ENCODE measurements at places on chromosomes 1 and 21.

GRCh38 chr1:29237129-29237821 is 953 bp downstream of the PTPRU start:
- no peak for DNase-seq

GRCh38 chr1:159925719-159926078 is 392 bp upstream of the TAGLN2 start:
- no peak for DNase-seq

DNA sequence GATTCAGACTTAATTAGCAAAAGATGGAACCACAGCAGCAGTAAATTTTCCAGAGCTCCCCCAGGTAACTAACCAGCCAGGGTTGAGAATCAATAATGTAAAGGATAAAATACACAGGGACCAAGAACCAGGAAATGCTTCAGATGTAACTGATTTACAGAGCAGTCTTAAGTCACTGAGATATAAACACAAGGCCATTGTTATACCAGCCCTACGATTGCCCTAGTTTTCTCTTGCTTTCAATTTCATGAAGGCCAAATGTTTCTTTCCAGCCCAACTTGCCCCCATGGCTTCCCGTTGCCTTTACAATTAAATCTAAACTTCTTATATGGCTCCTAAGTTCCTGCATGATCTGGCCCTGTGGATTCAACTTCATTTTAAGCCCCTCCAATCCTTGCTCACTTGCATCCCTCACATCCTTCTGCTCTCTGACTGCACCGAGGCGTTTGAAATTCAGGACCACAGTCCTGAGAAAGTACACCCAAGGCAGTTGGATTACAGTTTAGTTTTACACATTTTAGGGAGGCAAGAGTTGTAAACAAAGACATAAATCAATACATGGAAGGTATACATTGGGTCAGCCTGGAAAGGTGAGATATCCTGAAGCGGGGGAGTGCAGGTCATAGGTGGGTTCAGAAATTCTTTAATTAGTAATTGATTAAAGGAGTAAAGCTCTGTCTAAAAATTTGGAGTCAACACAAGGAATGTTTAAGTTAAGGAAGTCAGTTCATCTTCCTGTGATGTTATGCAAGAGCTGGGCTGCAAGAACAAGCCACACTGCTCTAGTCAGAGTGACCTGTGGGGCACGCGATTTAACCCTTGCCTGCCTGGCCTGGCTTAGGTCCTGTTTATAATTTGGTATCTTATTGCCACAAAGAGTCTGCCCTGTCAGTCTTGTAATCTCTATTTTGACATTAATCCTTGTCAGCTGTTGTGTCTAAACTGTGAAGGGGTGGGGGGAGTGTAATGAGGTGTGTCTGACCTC is 69.9 kb upstream of the COG2 start:
- DNase-seq = no peak

DNA sequence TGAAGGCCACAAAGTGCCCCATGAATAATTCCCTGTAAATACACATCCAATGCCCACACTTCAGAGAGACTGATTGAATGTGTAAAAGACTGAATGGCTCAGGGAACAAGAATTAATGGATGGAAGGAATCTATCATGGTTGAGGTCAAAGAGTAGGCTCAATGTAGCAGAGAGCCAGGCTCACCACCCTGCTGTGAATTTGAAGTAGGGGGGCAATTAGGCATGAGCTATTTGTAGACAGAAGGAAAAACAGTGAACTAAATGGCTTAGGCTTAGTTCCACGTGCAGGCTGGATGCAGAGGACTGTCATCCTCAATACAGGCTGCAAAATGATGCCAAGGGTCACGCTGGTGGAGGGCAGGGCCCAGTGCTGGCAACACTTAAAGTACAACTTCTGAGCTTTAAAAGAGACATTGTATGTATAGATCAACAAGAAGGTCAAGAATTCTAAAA is 22.9 kb upstream of the IGSF3 start:
- DNase-seq = no peak

GRCh38 chr1:39933956-39934941 is 20.7 kb upstream of the MFSD2A start:
- DNase-seq = no peak

DNA sequence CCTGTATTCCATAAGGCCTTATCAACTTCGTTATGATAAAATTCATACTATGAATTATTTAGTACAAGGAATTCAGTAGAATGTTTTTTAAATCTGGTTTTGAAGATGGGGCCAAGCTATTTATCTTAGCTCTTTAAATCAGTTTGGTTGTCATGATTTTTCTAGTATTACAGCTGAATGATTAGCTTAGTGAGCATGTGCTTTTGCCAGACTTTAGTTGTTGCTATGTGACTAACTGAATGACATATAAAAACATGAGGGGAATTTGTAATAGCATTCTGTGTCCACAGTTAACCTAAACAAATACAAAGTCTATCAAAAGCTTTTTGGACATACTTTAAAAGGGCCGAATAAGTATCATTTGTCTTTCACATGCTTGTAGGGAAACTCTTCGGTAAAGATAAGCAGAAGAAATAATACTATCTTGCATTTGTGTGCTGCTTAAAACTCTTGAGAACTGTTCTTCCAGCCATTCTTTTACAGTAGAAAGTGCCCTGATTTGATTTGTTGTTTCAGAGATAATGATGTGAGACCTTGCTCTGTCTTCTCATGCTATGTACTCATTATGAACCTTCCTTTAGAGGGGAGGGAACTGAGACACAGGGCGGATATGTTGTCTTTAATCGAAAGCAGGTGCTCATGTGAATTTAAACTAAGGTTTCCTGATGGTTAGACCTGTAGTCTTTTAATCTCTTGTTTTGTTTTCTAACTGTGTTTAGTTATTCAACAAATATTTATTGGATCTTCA is 18.8 kb downstream of the NEK7 start:
- no peak for DNase-seq

GRCh38 chr1:78650114-78650660 is 556 bp downstream of the IFI44 start:
- no peak for DNase-seq

GRCh38 chr1:241622669-241623068 is 17.5 kb downstream of the CHML start:
- DNase-seq = no peak

GRCh38 chr1:54471588-54471987 is 65.4 kb upstream of the SSBP3 start:
- DNase-seq = no peak

DNA sequence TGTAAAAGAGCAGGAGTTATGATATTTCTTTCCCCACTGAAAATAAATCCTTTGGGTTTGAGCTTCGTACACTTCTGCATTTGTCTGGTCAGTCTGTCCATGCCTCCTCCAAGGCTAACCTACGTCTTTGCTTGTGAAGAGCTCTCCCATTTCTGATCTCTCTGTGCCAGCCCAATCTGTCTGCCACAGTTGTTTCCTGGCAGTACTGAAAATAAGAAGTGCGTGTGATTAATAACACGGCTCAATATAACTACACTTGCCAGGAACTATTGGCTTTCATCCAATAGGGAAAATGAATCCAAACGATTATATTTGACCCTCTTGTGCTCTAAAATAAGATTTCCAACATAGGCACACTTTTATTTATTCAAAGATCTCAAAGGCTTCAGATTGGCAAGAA is 19.2 kb upstream of the COL24A1 start:
- no peak for DNase-seq

- DNase-seq = no peak
Measured at GRCh38 chr21:38384238-38384560, 114.1 kb downstream of the ERG start.

DNA sequence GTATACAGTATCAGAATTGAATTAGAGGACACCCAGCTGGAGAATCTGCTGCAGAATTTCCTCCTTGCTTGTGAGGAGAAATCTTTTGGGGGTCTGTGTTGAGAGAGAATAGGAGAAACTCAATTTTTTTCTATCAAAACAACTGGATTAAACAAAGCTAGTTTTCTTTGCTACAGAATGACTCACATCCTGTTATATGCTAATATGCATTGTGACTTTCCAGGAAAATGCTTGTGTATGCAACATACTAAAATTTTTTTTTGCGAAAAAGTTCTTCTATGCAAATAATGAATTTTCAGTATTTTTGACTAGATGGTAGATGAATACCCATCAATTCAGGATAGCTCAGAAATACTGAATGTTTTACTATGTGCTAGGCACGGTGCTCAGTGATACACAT is 2.2 kb downstream of the VAMP4 start:
- DNase-seq = no peak

DNA sequence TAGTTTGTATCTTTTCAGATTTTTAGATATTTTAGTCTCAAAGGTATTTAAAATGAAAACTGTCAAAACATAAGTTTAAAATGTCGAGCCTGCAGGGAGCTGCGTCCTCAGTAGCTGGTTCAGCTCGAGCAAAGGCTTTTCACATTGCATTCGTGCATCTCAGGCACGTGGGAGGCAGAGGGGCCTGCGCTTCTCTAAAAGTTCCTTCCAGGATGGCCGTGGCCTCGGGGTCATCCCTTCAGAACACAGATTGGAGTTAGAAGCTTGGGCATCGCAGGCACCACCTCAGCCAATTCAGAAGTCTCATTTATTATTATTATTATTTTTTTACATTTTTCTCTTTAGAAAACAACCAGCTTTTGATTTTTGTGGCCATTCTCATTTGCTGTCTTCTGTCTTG is 66.9 kb upstream of the DIP2A start:
- no peak for DNase-seq

DNA sequence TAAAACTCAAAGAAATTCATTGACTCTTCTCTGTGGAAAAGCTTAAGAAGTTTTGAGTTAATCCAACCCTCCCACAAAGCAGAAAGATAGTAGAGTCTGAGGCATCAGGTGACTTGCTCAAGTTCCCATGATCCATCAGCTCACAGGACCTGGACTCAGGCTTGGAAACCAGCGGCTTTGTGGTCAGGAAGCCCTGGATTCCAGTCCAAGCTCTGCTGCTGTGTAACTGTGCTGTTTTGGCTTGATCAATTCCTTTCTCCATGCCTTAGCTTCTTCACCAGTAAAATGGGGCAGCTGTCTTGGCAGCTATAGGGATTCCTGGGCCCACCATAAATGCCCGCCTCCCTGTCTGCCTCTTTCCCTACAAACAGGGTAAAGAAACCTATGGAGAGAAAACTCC is 180.2 kb downstream of the HIVEP3 start:
- no peak for DNase-seq

GRCh38 chr1:64031236-64031635 is 172.2 kb upstream of the UBE2U start:
- no peak for DNase-seq

- DNase-seq = no peak
Measured at GRCh38 chr21:35303085-35303484, 254.0 kb upstream of the RUNX1 start.

GRCh38 chr1:11595285-11595684 is 58.9 kb downstream of the FBXO2 start:
- no peak for DNase-seq

GRCh38 chr1:244709476-244710368 is 56.8 kb downstream of the DESI2 start:
- DNase-seq = no peak

- no peak for DNase-seq
Measured at GRCh38 chr1:11326070-11326469, 53.1 kb downstream of the UBIAD1 start.

DNA sequence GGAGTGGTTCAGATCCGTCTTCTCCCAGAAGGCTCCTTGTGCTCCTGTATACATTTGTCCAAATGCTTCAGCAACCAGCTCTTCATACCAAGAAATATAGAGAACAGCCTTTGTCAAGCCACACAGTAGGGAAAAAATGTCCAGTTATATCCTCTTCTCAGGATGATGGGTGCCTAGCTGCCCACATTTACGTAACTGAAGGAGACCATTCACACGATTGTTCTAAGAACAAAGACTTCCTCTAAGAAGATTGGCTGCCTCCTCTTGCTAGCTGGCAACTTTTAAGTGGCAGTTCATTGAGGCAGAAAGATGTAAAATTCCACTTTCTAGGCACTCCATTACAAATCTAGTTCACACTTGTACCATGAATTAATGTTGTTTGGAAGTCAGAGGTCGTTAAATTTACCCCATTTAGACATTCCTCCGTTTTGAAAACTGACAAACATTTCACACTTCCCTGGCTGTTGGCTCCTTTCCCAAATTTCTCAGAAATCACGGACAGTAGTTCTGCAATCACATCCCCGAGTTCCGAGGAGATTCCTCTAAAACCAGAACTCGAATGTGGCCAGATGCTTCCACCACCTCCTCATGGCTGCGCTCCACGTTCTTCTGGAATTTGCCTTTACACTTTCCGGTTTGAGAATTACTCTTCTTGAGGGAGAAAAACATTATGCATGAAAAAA is 45.6 kb upstream of the CSF1 start:
- DNase-seq = no peak

GRCh38 chr1:155910621-155911121 is 478 bp downstream of the RIT1 start:
- peak; percentile 69 for DNase-seq

DNA sequence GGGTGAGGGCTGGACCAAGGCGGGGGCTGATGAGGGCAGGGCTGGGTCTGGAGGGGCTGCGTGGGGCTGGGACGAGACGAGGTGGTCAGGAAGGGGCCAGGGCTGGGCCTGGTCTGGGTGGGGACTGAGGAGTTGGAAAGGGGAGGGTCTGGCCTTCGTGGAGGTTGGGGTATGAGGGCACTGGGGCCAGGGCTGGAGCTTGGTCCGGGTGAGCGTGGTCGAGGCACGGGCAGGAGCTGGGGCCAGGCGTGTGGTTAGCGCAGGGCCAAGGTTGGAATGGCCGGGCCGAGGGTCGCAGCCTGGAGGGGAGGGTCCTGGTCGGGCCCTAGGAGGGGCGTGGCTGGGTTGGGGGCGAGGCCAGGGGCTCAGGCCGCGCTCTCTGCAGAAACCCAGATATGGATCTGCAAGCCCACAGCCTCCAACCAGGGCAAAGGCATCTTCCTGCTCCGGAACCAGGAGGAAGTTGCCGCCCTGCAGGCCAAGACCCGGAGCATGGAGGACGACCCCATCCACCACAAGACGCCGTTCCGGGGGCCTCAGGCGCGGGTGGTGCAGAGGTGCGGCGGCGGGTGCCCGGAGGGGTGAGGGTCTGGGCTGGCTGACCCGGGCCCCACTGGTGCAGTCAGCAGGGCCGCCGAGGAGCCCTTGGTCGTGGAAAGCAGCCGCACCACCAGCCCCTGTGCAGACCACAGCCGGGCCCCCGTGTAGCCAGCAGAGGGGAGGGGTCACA is 9.0 kb downstream of the TTLL10 start:
- no peak for DNase-seq

DNA sequence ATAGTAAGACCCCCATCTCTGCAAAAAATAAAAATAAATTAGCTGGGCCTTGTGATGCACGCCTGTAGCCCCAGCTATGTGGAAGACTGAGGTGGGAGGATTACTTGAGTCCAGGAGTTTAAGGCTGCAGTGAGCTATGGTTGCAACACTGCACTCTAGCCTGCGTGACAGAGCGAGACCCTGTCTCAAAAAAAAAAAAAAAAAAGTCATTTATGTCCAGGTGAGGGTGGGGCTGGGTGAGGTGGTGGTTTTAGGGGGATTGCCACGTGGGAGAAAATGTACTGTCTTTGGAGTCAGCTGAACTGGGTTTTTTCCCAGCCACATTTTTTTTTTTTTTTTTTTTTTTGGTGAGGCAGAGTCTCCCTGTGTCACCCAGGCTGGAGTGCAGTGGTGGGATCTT is 6.7 kb downstream of the PIK3CD start:
- no peak for DNase-seq

Data from NCI-H1092 treated with DMSO at 0.1 percent for 48 hours (cell line).